ENCODE measurements at places on chromosomes 12 and 14.

- peak; percentile 93 for DNase-seq
Measured at GRCh38 chr12:103858953-103859601, 18.0 kb upstream of the NT5DC3 start.

DNA sequence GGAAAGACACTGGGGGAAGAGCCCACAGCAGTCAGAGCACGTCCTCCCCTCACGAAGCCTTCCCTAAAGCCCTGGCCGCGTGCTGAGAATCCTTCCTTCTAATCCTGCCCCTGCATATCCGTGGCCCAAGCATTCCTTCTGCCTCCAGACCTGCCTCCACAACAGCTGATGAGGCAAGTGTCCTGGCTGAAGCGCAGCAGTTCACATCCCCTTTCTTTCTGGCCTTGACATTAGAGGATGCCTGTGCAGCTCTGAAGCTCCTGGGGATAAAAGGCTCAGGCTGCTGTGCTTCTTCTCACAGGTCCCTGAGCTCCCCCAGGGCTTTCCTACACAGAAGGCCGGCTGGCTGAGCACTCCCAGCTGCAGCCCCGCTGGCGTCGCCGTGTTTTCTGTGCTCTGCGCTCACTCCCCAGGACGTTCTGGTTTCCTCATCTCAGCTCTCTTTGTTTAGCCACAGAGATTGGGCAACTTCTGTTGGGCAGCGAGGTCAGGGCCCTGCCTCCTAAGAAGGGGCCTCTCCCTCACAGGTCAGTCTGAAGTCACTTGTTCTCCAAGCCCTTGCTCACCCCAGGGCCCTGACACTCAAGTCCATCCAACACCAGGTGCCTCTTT is 45.8 kb downstream of the NINJ2 start:
- no peak for DNase-seq

GRCh38 chr12:13163868-13164635 is 32.5 kb upstream of the EMP1 start:
- no peak for DNase-seq

- DNase-seq, result no peak
Measured at GRCh38 chr12:120851444-120851843, 52.7 kb downstream of the SPPL3 start.

DNA sequence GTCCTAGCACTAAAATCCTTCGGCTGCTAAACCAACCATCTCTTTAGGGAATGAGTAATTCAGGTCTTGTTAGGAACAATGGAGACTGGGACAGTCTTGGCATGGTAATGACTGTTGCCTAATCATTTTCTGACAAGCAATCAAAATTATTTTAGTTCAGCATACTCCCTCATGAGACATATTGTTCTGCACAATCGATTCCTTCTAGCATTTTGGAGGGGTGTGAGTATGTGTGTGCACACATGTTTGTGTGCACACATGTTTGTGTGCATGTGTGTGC is 2.1 kb upstream of the KRT1 start:
- DNase-seq, result peak; percentile 24

GRCh38 chr12:9961106-9961505 is 10.1 kb upstream of the CLEC12A start:
- no peak for DNase-seq

DNA sequence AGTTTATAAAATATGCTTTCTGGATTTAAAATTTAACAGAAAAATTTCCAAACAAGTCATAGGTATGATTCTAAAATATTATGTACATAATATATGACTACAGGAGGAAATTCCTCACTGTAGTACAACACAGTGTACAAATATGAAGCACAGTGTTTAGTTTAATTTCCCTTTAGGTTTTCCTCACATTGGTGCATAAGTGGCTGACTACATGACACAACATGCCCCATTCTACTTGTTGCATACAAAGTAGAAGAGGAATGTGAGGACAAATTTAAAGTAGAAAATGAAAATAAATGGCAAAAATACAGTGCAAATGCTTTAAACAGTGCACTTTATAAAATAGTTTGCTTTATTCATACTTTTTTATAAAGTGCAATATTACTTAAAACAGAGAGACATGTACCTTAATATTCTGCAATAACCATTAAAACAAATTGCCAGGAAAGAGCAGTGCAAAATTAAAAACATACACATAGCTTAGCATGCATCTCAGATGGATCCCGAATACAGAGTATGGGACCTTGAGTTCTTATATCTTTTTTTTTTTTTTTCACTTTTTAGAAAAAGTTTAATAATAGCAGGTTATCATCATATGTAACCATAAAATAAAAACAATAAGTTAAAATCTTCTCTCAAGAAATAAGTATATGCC is 54.8 kb upstream of the TTC7B start:
- no peak for DNase-seq

GRCh38 chr12:78402366-78403134 is 462.0 kb upstream of the SYT1 start:
- no peak for DNase-seq

DNA sequence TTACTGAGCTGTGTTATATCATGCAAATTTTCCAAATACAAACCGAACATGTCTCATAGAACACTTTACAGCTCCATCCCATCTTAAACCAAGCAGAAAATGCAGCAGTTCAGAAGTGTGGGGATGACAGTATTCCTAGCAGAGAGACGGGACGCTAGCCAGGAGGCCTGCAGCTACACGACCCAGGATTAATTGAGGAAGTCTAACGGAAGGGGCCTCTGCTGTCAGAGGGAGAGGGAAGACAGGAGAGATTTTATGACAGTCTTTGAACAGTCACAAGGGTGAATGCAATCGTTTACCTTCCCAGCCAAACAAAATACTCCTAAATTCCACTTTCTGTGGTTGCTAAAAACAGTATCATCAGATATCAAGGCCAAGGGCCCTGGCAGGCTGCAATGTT is 261.9 kb downstream of the TMEM132D start:
- DNase-seq, result no peak

DNA sequence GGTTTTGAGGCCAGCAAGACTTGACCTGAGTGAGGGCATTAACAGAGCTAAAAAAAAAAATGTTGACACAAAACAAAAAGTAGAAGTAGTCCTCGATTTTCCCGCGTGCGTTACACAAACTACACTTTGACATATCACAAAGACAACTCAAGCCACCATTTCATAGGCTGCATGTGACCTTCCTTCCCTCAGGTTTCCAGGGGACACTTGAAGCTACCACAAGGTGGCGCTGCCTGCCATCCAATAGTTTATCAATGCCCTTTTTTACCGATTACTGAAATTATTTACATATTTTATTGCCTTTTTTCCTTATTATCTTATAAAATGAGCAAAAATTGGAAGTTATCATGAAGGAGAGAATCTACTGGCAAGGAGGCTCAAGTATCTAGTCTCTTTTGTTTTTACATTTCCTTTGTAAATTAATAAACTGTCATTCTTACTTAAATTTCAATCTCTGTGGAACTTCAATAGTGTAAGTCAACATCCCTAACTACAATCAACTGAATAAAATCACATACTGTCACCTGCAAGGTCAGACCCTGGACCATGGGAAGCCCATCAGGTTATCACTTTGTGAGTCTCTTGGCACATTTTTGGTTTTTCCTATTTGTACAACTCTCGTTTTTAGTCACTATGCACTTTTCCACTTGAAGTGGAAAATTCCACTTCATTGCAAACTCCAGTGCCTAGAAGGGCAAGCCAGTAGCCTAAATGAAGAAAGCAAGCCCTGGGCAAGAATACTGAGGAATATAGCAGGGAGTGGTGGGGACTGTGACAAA is 84.6 kb upstream of the CPSF6 start:
- peak; percentile 71 for DNase-seq

DNA sequence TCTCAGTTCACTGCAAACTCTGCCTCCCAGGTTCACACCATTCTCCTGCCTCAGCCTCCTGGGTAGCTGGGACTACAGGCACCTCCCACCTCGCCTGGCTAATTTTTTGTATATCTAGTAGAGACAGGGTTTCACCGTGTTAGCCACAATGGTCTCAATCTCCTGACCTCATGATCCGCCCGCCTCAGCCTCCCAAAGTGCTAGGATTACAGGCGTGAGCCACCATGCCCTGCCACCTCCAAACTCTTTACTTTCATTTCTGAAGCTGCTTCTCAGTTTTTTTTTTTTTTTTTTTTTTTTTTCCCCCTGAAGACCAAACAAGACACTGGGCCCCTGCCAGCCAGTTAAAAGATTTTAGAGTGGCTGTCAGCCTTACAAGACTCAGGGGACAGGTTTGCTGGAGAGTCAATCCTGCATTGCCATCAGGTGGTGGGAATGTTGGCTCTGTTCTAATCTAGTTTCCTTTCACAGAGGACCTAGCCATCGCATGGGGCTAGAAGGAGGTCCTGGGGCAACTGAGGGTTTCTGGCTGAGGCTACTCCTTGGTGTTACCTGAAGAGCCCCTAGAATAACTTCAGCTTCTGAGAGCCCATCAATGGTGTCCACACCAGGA is 37.4 kb upstream of the HIGD1C start:
- DNase-seq, result no peak

GRCh38 chr12:125734137-125734536 is 668.9 kb downstream of the AACS start:
- no peak for DNase-seq

DNA sequence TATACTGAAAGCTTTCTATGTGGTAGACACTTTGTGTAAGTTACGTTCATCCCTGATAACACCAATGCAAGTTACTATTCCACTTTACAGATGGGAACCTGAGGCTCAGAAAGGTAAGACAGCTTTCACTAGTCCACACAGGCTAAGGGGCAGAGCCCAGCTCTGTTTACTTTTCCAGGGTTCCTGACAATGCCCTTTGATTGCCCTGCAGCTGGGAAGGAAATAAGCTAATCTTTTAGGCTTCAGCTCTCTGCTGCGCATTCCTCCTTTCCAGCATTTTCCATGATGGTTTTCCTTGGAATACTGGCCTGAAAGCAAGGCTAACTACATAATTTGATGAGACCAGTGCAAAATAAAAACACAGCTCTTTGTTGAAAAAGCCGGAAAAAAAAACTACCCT is 185.7 kb upstream of the BTG1 start:
- no peak for DNase-seq

DNA sequence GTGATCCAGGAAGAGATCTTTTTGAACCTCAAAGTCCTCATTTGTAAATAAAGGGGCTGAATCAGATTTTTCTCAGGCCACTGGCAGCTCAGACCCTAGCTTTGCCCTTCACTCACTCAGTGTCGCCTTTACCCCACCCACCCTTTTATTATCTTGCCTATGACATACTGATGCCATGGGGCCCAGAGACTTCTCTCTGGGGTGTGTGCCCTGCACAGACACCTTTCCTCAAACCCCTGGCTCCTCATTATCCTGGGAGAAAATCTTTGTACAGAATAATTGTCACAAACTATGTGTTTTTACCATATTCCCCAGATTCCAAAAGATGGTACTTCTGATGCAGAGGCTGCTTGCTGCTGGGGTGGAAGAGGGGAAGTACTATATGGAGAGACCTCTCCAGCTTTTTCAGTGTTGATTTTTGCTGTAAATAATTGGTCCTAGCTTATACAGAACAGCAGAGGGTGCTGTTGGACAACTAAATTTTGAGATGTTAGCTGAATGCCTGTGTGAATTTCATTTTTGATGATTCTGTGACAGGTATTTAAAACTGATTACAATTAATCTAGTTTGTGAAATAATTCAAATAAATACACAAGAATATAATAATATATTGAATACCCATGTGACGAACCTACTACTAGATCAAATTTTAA is 53.9 kb upstream of the DCD start:
- peak; percentile 64 for DNase-seq

DNA sequence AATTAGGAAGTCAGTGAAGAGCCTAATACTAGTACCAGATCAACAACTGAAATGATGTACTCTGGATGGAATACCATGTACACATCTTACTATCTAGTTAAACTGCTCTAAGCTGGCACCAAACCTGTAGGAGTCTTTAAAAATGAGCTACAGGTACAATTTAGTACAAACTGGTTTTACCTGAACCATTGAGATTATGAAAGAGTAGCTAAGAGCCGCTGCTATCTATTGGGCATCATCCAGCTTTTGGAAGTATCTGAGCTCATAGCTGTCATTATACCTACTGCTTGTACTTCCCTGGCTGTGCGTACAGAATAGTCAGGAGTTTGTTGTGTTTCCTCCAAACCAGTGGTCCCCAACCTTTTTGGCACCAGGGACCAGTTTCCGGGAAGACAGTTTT is 12.4 kb downstream of the TBC1D30 start:
- no peak for DNase-seq

- DNase-seq, result no peak
Measured at GRCh38 chr14:59435101-59435500, 30.1 kb downstream of the GPR135 start.

- DNase-seq, result no peak
Measured at GRCh38 chr12:39003541-39004155, 98.3 kb upstream of the CPNE8 start.

GRCh38 chr14:30240018-30240417 is 312.4 kb upstream of the PRKD1 start:
- DNase-seq, result no peak

DNA sequence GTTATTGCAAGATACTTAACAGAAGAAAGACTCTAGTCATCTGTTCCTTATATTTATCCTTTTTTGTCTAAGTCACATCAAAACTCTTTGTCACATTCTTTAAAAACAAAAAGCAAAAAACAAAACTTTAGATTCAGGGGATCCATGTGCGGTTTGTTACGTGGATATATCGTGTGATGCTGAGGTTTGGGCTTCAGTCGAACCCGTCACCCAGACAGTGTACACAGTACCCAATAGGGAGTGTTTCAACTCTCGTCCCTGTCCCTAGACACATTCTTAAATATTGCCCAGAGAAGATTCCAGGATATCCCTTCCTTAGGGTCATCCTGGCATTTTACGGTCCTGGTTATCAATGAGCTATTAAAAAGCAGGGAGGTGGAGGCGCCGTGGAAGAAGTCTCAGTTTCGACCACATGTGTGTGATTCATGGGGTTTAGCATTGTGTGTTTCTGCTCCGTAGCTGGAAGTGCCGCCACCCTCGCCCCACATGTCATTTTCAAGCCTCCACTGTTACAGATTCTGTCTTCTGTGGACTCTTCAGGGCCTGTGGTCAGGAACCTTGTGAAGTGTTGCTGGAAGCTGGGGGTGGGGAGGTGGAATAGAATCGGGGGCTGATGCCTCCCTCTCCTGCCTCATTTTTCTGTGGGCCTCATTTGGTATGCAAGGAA is 19.9 kb downstream of the CCND2 start:
- no peak for DNase-seq

DNA sequence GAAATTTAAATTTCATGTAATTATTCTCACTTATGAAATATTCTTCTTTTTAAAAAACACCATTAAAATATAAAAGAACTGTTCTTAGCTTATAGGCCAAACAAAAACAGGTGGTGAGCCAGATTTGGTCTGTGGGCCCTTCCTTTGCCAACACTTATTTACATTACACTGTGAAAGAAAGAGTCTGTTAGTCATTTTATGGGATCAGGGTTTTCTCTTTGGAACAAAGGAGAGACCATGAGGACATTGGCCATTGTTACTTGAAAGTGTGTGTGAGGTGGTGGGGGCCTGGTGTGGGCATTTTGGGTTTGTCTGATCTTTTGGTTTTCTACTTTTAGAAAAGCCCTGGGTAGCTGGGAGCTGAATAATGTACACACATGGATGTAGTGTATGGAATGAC is 62.7 kb downstream of the TTC6 start:
- no peak for DNase-seq

DNA sequence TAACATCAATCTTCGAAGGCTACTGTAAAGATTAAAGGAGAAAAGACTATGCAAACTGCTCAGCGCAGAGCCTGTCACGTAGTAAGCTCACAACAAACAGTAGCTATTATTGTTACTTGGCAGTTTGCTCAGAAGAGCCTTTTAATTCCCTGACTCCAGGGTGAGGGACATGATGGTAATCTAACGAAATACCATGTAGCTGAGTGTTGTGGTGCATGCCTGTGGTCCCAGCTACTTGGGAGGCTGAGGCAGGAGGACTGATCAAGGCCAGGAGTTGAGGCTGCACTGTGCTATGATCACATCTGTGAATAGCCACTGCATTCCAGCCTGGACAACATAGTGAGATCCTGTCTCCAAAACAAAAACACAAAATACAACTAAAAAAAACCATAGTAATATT is 22.8 kb downstream of the HEBP1 start:
- no peak for DNase-seq
